ENCODE measurements at places on chromosomes 7 and 10. TPM values are rescaled to one million over a fixed set of nuclear protein-coding genes. Genes with fewer than 3 reads are reported as not detected.
A peak's percentile ranks its signal among the peaks of the same experiment; 100 is the strongest.

DNA sequence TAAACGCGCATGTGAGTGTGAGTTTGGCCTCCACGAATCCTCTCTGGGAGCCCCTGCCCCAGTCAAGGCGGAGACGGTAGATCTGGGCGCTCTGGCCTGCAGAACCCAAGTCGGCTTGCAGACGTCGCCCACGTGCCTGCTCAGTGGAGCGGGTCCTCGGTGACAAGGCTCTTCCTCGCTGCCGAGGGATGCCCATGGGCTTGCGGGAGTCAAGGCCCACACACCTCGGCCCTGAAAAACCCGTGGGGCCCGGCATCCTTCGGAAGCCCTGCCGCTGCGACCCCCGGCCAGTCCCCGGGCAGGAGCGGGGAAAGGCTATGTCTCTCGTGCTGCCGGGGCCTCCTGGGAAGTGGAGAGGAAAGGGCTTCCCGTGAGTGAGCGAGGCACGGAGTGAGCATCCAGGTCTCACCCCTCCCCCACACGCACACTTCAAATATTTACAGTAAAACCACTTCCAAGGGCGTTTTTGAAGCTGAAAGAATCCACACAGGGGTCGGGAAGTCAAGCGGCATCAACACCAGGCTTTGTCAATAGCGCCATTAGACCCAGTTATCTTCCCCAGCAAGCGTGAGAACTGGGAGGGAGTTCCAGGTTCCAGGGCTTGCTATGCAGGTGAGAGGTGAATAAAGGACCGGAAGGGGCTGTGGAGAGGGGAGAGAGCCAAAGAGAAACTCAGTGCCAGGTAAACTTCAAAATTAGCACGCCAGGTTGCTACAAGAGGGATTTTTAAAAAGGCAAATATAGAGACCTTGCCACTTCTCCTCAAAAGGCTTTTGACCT is 1.1 kb upstream of the MNX1 start:
- no peak for DNase-seq

DNA sequence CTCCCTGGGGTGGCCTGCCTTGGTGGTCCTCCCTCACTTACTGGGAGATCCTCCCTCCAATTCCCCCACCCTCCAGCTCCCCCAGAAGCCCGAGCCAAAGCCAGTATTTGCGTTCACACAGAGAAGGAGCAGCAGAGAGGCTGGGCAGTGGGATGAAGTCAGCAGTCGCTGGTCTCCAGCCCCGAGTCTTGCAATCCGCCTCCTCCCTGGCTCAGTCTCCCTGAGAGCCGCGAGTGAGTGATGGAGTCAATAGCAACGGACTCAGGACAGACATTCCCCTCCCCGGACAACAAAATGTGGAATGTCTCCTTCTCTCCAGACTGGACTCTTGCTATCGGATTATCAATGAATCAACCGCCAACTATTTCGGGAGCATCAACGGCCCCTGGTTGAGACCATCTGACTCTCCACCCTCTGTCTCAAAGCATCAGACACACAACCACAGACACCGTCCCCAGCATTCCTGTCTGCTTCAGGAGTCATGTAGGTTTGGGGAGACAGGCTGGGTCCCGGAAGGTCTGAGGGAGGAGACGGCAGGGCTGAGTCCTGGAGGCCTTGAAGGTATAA is 178.4 kb downstream of the SH3PXD2A start:
- DNase-seq = peak; percentile 73

DNA sequence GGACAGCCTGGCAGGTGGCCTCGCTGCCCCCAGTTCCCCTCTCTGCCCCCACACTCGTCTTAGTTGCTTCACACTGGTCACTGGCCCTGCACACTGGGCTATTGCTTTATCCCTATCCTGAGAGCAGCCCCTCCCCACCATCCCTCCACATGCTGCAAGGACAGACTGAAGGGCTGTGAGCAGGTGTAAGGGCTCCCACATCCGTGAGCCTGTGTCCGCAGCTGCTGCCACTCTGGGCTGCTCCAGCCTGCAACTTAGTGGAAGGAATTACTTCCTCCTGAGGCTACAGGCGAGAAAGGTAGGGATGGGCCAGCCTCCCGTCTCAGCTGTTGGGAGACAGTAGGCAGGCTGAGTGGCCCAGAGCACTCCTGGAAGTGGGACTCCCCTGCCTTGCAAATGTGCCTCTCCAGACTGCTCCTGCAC is 3.8 kb downstream of the RARRES2 start:
- DNase-seq = no peak

DNA sequence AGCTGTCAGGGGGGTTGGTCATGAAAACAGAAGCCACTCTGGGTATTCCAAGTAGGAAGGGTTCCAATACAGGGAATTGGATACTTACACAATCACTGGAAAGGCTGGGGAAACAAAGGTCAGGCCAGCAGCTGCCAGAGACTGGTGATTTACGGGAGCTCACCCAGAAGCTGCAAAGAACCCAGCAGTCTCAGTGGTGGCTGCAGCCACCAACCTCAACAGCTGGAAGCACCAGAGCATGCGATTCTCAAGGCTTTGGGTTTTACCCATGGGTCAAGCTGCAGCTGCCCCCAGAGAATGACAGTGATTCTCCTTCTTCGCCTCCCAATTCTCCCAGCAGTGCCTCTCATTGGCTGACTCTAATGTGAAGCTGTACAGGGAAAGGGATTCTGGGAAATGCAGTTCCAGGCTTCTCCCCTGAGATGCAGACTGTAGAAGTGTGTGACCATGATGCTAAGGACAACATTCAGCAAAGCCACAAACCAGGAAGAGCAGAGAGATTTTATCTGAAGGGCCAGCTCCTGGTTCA is 107.2 kb upstream of the TCF7L2 start:
- DNase-seq = peak; percentile 78

DNA sequence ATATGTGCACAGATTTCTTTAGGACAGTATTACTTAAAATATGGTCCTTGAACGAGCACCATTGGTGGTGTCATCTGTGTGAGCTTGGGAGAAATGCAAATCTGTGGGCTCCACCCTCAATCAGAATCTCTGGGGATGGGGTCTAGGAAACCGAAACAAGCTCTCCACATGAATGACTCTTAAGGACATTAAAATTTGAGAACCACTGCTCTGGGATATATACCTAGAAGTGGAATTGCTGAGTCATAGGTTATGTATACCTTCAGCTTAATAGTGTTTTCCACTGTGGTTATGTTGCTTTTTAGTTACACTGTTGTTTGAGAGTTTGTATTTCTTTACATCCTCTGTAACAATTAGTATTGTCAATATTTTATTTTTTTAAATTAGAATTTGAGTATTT is 24.0 kb downstream of the ZNRF2 start:
- no peak for DNase-seq

DNA sequence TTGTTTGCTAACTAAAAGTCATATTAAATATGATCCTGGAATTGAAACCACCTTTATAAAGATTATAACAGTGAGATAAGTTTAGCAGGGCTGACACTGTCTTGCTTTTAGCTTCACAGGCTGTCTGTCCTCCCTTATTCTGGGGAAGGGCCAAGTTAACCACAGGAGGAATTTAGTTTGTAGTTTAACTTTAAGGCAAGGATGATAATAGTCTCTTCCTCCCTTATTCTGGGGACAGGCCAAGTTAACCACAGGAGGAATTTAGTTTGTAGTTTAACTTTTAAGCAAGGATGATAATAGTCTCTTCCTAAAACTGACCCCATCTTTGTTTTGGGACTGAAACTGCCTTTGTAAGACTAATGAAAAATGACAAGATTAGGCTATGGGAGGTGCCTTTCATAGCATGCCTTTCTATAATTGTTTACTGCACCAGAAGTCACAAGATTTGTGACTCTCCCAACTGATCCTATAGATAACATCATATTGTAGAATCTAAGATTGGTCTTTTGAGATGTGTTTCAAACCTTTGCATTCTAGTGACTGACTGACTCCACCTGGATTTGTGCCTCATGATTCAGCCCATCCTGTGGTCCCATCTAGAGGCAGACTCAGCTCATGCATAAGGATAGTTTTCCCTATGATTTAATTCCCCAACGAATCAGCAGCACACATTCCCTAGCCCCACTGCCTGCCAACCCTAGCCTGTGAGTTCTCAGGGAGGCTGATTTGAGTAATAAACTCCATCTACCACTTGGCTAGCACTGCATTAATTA is 212.0 kb downstream of the MAGI2 start:
- DNase-seq = peak; percentile 80

GRCh38 chr7:128811631-128812430 is 18.4 kb upstream of the FLNC start:
- DNase-seq = no peak

GRCh38 chr10:71382757-71383156 is 14.0 kb upstream of the CDH23 start:
- no peak for DNase-seq

DNA sequence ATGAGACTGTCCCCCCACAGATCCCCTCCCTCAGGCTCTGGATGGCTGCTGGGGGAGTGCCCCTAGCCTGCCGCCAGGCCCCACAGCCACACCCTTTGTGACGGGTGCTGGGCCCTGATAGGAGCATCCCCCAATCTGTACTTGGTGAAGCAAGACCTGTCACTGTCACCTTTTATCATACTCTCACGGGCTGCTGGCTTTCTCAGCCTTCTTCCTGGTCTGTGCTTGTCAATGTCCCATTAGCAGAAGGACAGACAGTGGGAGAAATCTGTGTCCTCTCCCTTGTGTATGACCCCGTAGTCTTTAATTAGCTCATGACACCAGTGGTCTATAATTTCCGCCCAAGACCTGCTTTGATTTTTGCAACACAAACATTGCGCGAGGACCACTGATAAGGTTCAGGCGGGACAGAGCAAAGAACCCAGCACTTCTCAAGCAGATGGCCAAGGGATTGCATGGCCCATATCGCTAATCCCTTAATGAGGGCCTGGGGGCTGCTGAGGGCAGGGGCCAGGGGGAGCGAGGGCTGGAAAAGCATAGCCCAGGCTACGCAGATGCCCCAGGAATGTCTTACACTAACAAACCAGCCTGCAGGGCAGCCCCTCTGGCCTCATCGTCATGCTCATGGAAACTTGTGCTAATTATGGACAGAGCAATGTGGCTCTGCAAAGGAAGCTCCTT is 127.8 kb downstream of the PTPN20 start:
- no peak for DNase-seq

DNA sequence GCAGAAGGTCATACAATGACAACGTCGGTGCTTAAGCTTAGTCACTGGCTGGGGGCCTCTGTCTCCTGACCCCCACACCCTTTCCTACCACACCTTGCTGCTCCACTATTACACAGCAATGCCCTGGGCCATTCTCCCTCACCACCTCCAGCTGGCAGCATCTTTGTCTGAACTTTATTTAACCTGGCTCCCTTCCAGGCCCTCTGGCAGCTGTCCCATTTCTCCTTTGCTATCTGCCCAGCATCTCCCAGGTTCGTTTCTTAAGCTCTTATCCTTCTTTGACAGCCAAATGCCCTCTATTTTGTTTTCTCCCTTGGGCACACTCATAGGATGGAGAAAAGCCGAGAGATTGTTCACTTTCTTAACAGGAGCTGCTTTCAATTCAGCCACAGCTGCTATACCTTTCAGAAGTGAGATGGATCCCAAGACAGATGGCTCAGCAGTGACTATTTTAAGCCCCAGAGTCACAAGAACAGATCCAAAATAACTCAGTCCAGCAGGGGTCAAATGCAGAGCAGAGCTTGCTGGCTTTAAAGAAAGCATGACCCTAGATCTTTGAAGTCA is 1277.1 kb upstream of the AUTS2 start:
- no peak for DNase-seq

DNA sequence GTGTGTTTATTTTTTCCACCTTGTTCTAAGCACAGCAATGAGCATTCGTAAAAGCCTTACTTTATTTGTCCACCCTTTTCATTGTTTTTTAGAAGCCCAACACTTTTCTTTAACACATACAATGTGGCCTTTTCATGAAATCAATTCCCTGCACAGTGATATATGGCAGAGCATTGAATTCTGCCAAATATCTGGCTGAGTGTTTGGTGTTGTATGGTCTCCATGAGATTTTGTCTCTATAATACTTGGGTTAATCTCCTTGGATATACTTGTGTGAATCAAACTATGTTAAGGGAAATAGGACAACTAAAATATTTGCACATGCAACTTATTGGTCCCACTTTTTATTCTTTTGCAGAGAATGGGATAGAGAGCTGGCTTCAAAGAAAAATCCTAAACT is 28.9 kb downstream of the CFTR start:
- no peak for DNase-seq

DNA sequence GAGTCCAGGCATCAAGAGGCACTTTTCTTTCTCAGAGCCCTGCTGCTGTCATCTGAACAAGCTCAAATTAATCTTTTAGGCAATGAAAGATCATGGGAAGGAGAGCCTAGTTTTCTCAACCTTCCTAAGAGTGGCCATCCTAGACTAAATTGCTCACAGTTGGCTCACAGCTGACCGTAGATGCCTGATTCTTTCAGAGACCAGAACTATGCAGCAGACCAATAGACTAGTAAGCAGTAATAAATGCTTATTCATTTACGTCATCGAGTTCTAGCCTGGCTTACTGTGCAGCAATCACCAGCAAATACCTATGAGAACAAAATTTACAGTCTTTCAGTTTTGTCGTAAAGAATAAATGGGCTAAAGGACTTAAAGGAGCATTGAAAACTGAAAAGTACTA is 602.9 kb upstream of the GHITM start:
- DNase-seq = peak; percentile 84

- peak; percentile 55 for DNase-seq
Observed at GRCh38 chr10:21978191-21978862, 25.2 kb downstream of the DNAJC1 start.

GRCh38 chr7:91212582-91212981 is 51.7 kb upstream of the FZD1 start:
- DNase-seq = peak; percentile 22

DNA sequence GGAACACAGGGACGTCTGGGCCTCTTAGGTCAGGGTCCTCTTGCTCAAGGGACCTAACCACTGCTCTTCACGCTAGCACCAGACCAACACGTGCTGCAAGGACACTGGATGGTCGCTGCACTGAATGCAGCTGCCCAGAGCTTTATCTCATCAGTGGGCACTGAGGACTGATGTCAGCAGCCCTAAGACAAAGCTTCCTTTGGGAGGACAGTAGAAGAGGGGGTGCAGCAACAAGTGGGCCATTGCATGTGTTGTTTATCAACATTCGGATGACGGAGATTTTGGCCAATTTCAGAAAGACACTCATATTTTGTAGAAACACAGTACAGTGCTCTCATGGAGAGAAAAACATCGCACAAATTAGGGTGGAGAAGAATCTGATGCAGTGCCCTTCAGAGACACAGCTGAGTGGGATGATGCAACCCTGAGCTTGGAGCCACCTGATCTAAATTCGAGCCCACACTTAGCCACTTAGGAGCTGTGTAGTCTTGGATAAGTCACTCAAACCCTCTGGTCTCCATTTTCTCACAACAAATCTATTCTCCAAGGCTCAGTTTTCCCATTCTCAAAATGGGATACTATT is 1.7 kb downstream of the OPALIN start:
- no peak for DNase-seq

SNX13 gene
- 26.1 TPM for polyA plus RNA-seq

PIK3AP1 gene
- 0.24 TPM for polyA plus RNA-seq

AGAP9 gene
- 3.2 TPM for polyA plus RNA-seq

SKIDA1 gene
- polyA plus RNA-seq = 0.49 TPM

CPN1 gene
- polyA plus RNA-seq = not detected

SPDYE2 gene
- not detected for polyA plus RNA-seq

CLDN15 gene
- 1.8 TPM for polyA plus RNA-seq

MUC3A gene
- polyA plus RNA-seq = 0.02 TPM

JAZF1 gene
- polyA plus RNA-seq = 9.3 TPM
